GDM1 (cell line): ENCODE measurements at places on chromosomes 1 and 21.

- no peak for DNase-seq
Measured at GRCh38 chr1:160887071-160887470, 2.1 kb upstream of the ITLN1 start.

- no peak for DNase-seq
Measured at GRCh38 chr1:229271448-229272159, 693 bp downstream of the RAB4A start.

DNA sequence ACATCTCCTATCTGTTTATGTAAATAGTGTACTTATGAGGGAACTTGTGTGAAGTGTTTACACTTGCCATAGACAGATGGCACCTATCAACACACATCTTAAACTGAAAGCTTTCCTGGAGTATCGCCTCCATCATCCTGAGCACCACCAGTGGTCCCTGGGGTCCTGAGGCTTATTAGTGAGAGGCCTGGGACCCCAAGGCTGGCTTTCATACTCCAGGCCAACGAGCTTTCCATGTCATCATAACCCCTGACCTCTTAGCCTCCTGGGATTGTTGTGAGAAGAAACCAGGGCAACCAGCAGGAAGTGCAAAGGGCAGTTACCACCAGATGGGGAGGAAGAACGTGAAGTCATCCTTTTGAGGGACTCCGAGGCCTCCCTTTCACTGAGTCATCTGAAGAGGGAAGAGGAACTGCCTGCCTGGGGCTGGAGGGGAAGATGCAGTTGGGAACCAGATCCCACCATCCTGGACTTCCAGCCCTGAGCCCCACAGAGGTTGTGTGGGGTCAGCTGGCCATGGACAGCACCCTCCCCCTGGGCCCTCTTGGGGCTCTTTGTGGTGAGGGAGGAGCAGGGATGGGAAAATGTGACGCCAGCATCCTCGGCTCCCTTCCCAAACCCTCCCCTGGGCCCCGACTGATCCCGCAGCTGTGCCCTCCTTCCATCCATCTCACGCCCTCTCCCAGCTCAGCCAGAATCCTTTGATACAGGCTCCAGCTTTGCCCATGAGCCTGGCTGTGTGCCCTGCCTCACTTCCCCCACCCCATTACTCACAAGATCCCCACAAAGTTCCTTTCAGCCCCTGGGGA is 5.8 kb downstream of the INKA2 start:
- DNase-seq, result peak; percentile 59

DNA sequence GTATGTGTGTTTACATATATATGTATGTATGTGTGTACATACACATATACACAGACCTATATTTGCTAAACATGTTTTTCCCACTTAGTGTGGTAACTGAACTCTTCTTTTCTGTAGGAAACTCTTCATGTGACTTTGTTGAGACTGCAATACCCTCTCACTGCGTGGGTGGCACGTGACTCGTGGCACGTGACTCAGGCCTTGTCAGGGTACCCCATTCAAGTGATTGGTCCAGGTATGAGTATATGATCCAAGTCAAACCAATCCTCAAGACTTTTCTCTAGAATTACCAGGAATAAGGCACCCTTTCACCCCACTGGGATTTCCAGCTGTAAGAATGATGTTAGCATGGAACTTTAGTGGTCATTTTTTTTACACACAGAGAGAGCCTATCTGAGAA is 149.2 kb upstream of the KCNK2 start:
- no peak for DNase-seq

DNA sequence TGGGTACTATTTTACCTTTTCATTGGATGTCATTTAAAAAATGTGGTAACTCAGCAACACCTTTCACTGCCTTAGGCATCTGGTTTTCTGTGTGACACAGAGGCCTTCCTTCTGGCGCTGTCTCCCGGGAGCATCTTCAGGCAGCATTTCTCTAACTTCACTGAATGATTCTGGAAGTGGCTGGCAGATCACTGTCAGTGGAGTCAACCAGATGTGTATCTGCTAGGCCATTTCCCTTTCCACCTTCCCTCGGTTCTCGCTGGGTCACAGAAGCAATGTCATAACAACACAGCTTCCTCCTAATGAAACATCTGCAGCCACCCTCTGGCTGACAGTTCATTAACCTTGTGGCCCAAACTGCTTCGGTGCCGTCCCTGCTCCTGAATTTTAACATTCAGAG is 137.8 kb downstream of the KIF26B start:
- DNase-seq, result no peak

GRCh38 chr1:183080406-183080805 is 57.2 kb downstream of the LAMC1 start:
- no peak for DNase-seq

DNA sequence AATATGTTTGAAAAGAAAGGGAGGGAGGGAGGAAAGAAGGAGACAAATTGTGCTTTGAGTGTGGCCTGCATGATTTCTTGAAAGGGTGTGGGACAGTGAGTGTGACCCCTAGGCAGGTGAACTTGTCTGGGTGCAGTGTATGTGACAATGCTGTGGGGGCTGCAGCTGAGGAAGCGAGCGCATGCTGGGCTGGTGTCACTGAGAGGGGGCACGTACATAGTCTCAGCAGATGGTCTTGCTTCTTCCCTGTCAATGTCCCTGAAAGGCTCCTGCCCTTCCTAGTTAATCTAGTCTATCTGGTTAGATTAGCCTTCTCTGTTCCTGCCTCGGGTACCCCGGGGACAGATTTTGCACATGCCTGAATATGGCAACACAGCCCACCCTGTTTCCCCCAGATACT is 9.8 kb downstream of the FAAH start:
- no peak for DNase-seq

- DNase-seq, result no peak
Measured at GRCh38 chr1:174964972-174965361, 34.8 kb upstream of the CACYBP start.

DNA sequence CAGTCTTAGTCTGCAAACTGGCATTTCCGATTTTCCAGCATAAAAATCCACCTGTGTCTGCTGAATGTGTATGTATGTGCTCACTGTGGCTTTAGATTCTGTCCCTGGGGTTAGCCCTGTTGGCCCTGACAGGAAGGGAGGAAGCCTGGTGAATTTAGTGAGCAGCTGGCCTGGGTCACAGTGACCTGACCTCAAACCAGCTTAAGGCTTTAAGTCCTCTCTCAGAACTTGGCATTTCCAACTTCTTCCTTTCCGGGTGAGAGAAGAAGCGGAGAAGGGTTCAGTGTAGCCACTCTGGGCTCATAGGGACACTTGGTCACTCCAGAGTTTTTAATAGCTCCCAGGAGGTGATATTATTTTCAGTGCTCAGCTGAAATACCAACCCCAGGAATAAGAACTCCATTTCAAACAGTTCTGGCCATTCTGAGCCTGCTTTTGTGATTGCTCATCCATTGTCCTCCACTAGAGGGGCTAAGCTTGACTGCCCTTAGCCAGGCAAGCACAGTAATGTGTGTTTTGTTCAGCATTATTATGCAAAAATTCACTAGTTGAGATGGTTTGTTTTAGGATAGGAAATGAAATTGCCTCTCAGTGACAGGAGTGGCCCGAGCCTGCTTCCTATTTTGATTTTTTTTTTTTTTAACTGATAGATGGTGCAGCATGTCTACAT is 2.5 kb upstream of the OLFML3 start:
- DNase-seq, result peak; percentile 48

DNA sequence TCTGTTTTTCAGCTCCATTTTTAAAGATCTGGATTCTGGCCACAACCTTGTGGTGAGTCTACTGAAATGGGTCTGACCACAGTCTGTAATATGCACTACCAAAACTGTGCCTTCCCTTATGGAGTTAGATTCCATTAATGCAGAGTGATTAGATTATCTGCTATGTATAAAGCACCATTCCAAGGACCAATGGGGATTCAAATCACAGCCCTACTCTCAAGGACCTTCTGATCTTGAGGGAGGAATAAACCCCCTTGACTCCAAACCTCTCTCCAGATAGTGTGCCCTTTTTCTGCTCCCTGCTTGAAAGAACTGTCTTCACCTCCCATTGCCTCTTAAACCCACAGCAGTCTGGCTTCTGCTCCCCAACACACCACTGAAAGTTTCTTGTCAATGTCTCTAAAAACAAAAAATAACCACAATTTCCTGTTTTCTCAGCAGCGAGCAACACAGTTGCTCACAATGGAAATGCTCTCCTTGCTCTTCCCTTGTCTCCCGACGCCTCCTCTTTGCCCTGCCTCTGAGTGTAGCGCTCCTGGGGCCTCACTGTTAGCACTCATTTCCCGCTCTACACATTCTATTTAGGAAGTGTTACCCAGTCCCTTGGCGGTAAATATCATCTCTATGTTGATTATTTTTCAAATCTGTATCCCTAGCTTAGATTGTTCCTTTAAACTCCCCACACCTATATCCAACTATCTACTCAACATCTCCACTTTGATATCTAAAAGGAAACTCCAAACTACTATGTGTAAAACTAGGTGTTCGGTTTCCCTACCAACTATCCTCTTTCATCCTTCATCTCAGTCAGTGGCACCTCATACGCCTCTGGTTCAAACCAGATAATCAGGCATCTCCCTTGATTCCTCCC is 13.6 kb downstream of the PCNX2 start:
- DNase-seq, result no peak

GRCh38 chr1:177571485-177572076 is 398.3 kb downstream of the SEC16B start:
- DNase-seq, result no peak

DNA sequence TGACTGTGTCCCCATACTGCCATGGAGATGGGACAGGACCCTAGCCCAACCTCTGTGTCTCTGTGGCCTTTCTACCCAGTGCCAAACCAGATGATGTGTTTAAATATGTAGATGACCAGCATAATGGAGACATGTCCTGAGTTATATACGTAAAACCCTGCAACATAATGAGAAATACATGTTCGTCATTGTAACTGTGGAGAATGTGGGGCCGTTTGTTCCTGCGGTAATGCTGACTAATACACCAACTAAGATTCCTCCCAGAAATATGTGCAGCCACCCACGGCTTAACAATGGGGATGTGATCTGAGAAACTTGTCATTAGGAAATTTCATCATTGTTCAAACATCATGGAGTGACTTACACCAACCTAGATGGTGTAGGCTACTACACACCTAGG is 71.7 kb upstream of the SIM2 start:
- no peak for DNase-seq

DNA sequence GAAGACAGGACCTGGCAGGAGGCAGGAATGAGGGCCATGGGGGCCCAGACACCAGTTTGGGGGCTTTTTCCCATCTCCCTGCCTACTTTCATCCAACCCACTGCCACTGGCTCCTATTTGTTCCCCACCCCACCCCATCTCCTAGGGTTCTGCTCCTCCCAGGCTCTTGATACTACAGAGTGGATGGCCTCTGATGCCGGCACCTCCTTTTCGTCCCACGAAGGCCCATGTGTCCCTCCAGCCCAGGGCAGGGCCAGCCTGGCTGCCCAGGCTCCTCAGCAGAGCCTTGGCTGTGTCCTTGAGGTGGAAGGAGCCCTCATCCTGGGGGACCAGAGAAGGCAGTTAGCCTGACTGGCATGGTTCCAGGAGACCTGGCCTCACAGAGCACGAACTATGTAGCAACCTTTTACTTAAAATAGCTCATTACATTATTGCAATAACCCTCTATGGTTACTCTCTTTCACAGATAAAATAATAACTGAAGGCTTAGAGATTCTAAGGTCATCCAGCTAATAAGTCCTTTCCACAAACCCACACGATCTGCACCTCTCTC is 3.5 kb downstream of the POMGNT1 start:
- DNase-seq, result no peak

DNA sequence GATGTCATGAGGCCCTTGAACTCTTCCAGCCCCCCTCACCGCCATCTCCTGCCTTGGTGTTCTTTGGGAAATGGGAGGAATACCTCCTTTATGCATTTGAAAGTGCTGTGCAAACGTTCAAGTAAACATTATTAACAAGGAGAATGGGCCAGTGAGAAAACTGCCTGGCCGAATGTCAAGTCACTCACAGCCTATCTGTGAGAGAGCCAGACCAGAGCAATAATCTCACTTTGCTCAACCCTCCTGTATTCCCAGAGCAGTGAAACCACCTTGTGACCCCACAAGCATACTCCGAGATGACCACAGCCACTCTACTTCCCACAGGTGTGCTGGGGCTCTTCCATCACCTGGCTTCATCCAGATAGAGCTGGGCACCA is 5.2 kb downstream of the TAL1 start:
- no peak for DNase-seq

DNA sequence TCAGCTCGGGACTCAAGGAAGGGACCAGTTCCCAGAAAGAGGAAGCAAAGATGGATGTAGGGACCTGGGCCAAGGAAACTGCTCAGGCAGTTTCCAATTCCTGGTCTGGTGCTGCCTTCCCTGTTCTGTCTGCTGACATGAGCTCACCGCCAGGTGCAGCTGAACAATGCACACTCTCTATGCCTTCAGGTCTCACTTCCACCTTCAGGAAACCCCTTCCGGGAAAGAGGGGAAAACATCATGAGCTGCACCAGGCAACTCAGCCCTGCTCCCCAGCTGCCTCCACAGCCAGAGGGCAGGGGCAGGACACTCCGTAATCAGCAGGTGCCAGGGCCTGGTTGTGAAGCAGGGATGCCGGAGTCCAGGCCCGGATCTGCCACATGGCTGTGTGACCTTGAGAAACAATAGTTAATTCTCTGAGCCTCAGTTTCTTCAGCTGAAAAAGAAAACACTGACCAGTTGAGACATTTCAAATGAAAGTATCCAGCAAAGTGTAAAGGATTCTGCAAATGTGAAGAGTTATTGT is 27.8 kb downstream of the SMIM12 start:
- no peak for DNase-seq

GRCh38 chr1:4978660-4979390 is 324.4 kb downstream of the AJAP1 start:
- DNase-seq, result no peak

GRCh38 chr1:228801068-228801467 is 65.8 kb downstream of the RHOU start:
- DNase-seq, result no peak

- no peak for DNase-seq
Measured at GRCh38 chr1:160101717-160102522, 3.5 kb upstream of the IGSF8 start.

DNA sequence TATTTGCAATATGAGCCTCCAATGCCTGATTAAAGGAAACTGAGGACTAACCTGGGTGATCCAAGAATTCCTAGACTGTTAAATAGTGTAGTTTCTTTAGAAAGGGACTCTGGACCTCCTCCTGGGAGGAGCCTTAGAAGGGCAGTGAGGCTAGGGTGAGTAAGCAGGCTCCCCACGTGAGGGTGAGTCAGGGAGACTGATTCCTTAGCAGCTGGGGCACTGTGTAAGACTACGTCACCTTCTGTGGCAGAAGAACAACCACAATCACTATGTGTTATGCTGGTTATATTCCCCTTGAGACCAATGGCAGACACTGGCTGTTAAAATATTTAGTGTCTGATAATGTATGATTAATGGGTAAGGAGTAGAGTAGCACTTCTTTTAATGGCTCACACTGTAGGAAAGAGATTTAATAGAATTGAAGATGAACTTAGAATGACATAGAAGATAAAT is 53.3 kb upstream of the SYT14 start:
- DNase-seq, result no peak

DNA sequence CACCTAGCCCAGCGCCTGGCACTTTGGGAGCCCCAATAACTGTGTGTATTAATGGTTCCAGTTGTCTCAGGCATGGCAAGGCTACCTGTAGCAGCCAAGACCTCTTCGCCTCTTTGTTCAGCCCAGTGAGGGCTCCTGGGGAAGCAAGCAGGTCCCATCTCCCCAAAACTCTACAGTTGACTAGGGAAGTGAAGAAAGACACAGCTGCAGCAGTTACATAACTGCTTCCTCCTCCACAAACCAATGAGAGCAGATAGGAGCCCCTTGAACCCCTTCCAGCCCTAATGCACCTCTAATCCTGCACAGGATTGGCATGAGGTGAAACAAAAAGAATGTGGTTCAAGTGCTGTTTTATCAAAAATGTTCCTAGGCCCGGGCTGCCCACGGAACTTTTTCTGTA is 100.5 kb downstream of the SYF2 start:
- no peak for DNase-seq
